8988T (cell line): ENCODE measurements at places on chromosomes 4 and X.

DNA sequence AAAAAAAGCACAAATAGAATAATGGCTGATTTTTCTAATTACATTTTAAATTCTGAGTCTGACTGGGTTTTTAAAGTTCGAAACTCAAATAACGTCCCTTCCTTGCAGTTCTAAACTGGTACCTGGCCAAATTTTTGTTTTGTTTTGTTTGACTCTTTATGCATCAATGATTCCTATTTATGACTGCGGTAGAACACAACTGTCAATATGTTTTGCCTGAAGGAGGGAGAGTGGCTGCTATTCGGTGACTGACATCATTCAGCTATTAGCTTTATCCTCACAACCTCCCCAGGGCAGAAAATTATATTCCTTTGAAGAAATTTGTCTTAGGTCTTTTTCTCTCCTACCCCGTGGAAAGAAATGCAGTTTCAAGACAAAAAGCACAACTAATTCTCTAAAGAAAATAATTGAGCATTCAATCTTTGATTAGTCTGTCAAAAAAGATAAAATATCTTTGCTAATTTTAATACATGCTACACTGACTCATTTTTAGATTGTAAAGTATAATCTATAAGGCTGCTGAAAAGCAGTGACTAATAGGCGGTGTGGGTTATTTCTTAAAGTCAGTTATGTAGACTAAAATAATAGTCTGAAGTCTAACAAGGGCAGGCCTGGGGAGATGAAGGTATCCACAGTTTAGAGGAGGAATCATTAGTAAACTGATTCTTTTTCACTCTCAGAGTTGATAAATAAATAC is 61.9 kb downstream of the TMEM150C start:
- no peak for DNase-seq

DNA sequence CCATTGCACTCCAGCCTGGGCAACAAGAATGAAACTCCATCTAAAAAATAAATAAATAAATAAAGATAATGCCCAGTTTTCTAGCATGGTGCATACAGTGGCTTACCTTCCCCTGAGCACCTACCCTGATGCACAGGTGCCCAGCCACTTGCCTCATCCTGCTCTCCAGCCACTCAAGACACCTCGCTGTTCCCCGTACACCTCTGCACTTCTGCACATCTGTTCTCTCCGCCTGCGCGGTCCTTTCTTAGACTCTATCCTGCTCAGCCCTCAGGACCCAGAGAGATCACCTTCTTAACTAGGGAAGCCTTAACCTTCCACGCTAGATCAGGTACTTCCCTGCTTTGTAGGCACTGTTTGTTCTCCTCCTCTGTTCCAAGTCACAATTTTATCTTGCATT is 2.9 kb downstream of the EVC start:
- DNase-seq = no peak

- DNase-seq = no peak
Observed at GRCh38 chr4:171130256-171130801, 682.9 kb upstream of the GALNTL6 start.

DNA sequence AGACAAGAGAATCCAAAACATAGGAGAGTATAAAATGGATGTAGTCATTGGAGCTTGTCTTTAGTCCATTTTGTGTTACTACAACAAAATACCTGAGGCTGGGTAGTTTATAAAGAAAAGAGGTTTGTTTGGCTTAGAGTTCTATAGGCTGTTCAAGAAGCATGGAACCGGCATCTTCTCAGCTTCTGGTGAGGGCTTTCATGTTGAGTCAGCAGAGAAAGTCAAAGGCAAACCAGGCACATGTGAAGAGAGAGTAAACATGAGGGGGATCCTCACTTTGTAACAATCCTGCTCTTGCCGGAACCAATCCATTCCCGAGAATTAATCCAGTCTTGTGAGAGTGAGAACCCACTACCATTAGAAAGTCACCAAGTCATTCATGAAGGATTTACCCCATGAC is 8.1 kb upstream of the HCCS start:
- DNase-seq = no peak
